ENCODE measurements at places on chromosomes 16 and 17.
A peak's percentile ranks its signal among the peaks of the same experiment; 100 is the strongest.

- DNase-seq, result no peak
Observed at GRCh38 chr17:73155410-73156165, 9.2 kb upstream of the SSTR2 start.

- DNase-seq, result peak; percentile 46
Observed at GRCh38 chr17:73232587-73233373, 28.9 kb downstream of the CPSF4L start.

GRCh38 chr17:44320066-44320465 lies 4.6 kb downstream of the SLC25A39 start:
- DNase-seq, result no peak

- no peak for DNase-seq
Observed at GRCh38 chr17:17937201-17937853, 34.9 kb downstream of the TOM1L2 start.

DNA sequence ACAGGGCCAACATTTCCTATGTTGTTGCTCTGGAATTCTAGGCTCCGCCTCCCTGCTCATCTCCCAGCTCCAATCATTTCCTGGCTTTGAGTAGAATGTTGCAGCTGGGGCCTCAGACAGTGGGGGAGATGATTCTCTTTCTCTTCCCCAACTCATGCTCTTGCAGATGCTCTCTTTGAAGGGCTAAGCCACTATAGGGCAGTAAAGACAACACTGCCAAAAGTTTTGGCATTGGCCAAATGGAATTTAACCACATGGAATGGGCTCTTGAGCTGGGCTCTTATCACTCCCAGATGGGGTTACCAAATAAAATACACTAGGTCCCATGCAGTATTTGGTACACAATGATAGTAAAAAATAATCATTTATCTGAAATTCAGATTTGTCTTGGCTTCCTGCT lies 19.6 kb upstream of the EFCAB13 start:
- DNase-seq, result no peak

DNA sequence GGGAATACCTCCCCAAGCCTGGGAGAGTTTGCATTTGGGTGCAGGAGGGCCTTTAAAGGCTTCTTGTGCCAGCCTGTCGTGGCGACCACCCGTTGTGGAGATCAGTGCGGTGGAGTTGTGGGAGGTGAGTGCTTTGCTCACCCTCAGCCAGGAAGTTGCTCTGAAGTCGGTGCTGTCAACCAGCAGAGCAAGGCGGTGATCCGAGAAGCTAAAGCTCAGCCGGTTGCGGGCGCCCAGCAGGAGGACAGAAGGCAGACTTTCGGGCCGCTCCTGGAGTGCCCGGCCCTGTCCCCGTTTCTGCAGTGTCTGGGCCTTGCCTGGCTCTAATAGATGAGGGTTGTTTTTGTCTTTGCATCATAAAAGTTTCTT lies 1.4 kb downstream of the UBE2I start:
- DNase-seq, result no peak

GRCh38 chr17:13626703-13627102 lies 25.0 kb upstream of the HS3ST3A1 start:
- DNase-seq, result no peak

- DNase-seq, result no peak
Observed at GRCh38 chr16:89741342-89742014, 20.1 kb downstream of the ZNF276 start.

GRCh38 chr16:65781855-65782254 lies 584.6 kb upstream of the CDH5 start:
- DNase-seq, result no peak

DNA sequence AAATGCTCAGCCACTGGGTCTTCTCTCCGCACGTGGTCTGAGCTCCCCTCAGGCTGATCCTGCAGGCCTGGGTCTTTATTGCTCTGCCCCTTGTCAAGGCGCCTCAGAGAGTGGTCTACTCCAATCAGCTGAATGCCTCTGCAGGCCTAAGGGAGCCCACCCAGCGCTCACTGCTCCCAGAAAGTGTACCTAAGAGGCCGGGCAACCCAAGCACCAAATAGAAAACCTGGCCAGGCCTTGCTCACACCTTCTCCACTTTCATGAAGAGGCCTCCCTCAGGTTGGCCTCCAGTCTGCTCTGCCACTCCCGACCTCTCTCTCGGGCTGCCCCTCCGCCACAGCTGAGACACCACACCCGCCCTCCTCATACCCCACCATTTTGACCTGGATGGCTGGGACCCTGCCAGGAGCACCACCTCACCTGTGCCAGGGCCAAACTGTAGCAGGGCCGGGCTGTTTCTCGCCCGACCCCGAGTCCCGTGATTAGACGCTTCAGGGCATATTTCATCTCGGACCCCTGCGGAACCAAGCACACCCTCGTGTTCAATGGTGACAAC lies 665 bp downstream of the MYBBP1A start:
- DNase-seq, result no peak

DNA sequence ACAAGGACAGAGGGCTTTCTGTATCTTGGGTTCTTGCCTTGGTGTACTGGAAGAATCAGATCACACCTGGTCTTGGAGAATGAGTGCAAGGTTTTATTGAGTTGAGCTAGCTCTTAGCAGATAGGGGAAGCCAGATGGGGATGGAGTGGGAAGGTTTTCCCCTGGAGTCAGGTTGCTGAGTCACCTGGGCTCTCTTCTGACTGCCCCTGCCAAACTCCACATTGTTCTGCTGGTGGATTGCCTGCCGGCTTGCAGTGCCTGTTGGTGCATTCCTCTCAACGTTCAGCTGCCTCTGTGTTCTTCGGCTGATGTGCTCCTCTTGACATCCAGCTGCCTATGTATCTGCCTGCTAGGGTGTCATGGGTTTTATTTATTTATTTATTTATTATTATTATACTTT lies 1431.1 kb downstream of the CDH8 start:
- no peak for DNase-seq

DNA sequence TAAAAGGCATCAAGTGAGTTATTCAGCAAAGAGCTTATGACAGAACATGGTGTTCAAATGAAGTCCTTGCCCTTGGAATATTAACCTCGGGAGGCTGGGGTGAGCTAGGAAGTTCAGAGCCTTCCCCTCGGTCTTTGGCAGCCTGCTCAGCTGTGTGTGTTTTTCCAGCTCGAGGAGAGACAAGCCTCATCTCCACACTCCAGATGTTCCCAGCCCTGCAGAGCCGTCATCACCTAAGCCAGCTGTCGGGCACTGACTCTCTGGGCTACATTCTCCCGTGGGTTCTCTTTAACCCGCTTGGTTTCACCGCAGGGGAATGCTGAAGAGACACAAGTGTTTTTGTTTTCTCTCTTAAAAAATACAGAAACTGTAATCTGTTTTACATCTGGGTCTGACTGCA lies 47.1 kb downstream of the IRX3 start:
- no peak for DNase-seq

DNA sequence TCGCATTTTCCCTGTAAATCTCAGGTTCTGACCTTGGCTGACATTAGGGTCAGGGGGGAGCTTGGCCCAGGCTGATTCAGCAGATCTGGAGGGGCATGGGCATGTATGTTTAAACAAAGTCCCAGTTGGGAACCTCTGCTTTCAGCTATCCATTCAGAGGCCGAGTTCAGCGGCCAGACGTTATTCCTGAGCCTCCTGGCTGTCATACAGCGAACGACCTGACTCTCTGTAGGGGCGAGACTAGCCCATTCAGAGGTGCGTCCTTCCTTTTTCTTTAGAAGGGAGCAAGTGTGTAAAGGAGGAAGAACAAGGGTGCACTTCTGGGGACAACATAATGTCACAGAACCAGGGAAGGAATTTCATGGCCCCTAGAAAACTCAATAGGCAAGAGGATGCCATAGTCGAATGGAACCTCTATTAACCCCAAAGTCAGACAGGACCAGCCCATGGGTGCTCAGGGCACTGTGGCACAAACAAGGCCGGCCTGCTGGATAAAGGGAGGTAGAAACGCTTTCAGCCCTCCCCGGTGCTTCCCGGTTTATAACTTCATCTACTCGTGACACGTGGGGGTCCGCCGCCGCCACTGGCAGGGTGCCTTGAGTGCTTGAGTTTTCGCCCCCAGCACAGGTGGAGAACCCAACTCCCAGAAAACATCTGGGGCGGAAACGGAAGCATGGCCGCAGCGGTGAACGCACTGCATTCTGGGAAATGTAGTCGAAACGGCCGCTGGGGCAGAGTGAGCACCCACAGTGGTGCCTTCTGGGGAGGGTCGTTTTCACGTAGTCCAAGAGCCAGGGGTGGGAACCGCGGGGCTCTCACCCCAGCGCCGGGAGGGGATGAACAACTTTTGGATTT lies 33.2 kb upstream of the PLCG2 start:
- peak; percentile 70 for DNase-seq

DNA sequence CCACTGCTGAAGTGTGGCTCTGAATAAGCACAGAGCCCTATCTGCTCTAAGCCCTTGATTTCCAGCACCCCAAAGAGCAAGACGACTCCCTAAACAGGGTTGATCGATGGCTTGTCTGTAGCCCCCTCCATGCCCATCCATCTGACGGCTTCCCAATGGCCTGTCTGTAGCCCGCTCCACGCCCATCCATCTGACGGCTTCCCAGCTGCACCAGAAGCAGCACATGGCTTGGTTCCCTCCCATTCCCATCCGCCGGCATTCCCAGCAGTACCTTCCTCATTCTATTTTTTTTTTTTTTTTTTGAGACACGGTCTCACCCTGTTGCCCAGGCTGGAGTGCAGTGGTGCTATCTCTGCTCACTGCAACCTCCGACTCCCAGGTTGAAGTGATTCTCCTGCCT lies 64.5 kb downstream of the RBFOX3 start:
- DNase-seq, result no peak

DNA sequence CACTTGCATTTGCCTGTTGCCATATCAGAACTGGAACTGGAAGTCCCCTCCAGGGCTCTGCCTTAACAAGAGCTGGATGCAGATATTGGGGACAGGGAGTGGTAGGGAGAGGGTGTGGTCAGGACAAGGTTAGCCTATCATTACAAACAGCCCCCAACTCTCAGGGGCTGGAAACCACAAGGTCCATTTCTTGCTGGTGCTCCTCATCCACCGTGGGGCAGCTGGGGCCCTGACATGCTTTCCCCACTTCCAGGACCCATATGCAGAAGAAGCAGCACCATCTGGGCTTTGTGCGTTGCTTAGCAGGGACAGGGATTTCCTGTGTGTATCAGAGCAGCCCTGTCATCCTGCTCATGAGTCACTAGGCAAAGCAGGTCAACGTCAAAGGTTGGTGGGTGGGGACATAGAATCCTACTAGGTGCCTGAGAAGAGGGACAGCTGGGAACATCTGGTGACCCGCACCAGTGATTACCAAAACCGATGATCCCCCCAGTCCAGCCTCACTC lies 26.9 kb downstream of the RGS9 start:
- peak; percentile 48 for DNase-seq

- no peak for DNase-seq
Observed at GRCh38 chr17:31559584-31560501, 168.4 kb downstream of the RAB11FIP4 start.

GRCh38 chr16:81817789-81818567 lies 38.9 kb downstream of the PLCG2 start:
- DNase-seq, result no peak

GRCh38 chr17:4617590-4618351 lies 23.7 kb downstream of the ALOX15 start:
- no peak for DNase-seq

DNA sequence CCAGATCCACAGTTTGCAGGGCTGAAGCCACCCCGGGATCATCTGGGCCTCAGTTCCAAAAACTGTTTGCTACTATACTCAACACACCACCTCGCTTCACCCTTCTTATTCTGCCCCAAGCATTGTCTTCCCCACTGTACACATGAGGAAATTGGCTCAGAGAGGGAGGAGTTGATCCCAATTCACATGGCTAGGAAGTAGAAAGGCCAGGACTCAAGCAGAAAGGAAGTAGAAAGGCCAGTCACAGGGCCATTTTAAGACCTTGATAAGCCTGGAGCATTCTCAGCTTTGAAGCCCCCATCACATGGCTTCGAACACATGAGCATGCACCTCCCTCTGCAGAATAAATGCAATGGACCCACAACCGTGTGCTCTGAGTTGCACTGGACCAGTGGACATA lies 7.7 kb upstream of the PRSS22 start:
- no peak for DNase-seq

DNA sequence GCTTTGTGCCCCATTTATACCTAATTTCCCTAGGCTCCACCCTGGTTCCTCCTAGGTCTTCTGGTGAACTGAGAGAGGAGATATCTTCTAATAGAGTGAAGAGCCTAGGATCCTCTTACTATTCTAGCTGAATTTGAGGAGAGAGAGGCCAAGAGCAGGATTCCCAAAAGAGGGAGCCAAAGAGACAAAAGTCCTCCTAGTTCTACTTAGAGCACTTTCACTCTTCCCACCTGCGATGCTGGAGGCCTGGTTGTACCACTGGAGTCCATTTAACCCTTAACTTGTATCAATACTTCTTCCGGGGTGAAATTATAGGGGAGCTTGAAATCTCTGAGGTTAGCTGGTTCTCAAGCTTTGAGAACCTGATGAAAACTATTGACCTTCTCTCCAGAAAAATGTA lies 3.4 kb upstream of the SSH2 start:
- no peak for DNase-seq

- no peak for DNase-seq
Observed at GRCh38 chr17:512926-513325, 160.3 kb upstream of the RPH3AL start.

GRCh38 chr17:35212668-35213067 lies 18.5 kb upstream of the SLC35G3 start:
- DNase-seq, result no peak

DNA sequence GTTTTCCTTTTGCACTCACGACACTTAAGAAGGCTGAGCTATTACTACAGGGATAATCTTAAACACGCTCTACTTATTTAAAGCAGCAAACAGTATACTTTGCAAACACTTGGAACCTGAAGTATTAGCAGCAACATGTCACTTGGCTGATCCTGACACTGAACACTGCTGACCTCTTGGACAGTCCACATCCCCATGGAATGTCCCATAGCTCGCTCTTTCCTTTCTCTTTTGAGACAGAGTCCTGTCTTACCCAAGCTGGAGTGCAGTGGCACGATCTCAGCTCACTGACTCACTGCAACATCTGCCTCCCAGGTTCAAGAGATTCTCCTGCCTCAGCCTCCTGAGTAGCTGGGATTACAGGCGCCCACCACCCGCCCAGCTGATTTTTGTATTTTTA lies 26.4 kb downstream of the SMYD4 start:
- no peak for DNase-seq

Data from stimulated activated naive CD4-positive, alpha-beta T cell treated with Interleukin-2 at 50 U/mL for 16 hours (primary cell).